ENCODE measurements at places on chromosomes 3 and 15.

DNA sequence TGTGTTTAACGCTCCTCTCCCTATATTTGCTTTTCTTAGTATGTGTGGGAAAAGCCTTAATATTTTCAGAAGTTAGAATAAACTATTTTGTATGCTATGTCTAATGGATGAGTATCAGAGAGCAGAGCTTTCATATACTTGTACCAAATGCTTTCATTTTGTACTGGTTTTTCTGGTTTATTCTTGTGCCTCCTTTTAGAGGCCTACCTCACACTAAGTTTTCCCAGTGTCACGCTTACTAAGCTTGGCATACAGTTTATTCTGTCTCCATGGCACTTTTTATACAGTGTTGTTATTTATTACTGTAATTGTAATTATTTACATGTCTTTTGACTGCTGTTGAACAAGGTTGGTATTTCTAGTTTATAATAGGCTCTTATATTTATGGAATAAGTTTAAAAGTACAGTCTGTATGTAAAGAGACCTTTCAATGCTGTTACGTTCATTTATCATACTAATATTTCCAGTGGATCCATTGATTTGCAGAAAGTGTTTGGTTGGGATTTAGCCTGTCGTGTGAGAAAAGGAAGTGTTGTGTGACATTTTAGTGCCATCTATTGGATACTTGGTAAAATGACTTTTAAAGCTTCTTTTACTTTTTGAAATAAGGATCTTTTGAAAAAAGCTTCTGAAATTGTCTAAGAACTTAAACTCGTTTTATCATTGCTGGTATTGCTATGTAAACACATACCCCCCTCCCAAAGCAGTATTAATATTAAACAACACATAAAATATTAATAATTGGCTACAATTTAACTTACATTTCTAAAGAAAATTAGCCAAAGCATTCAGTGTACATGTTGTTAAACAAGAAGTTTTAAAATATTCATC lies 5.2 kb upstream of the EBLN2 start:
- peak; percentile 6 for DNase-seq

GRCh38 chr15:70430069-70430468 lies 332.4 kb upstream of the TLE3 start:
- DNase-seq: no peak

- no peak for DNase-seq
Observed at GRCh38 chr3:80701349-80701748, 933.6 kb upstream of the ROBO1 start.

- no peak for DNase-seq
Observed at GRCh38 chr3:104886220-104886995, 480.3 kb upstream of the ALCAM start.

DNA sequence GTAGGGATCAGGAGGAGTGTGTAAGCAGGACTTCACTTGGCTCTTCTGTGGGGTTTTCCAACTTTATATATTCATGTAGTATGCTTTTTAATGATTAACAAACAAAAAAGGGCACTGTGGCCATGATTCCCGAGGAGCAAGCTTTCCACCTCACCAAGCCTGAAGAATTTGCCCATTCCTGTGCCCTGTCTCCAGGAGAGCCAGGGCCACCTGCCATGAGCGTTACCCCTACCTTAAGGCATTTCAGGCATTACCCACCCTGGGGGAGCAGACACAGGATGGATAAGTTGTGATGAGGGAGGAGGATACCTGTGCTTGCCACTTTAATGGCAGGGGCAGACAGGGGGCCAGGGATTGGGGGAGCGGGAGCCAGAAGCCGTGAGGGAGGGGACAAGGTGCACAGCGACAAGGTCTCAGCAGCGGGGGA lies 3.0 kb downstream of the TRPM1 start:
- no peak for DNase-seq

- DNase-seq: no peak
Observed at GRCh38 chr3:146865175-146865755, 260.1 kb upstream of the PLSCR5 start.

GRCh38 chr15:62985768-62986167 lies 56.8 kb upstream of the TPM1 start:
- DNase-seq: peak; percentile 87

DNA sequence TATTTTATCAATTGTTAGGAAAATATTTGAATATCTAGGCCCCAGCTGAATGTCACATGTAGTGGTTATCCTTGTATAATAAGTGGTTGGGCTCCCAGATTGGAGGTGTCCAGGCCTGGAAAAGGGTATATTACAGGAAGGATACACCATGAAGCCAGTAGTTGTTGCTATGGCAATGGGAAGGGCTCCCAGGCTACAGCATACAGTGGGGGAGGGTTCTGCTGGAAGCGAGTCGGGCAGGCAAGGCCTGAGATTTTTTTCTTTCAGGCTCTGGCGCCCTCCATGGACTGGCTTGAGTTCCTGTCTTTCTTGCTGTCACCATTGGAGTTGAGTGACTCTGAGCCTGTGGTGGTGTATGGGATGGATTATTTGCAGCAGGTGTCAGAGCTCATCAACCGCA lies 8.9 kb downstream of the ECE2 start:
- peak; percentile 62 for DNase-seq

- no peak for DNase-seq
Observed at GRCh38 chr3:61269435-61269834, 18.2 kb upstream of the FHIT start.

GRCh38 chr3:53236112-53236841 lies 19.5 kb downstream of the TKT start:
- peak; percentile 87 for DNase-seq

- no peak for DNase-seq
Observed at GRCh38 chr15:87722941-87723691, 533.4 kb downstream of the NTRK3 start.

GRCh38 chr3:62249484-62249776 lies 123.9 kb downstream of the FEZF2 start:
- DNase-seq: no peak
